ENCODE measurements at places on chromosomes 7 and 10.

- no peak for DNase-seq
These were observed 22.6 kb upstream of the VDAC2 start for GRCh38 chr10:75187961-75188426.

DNA sequence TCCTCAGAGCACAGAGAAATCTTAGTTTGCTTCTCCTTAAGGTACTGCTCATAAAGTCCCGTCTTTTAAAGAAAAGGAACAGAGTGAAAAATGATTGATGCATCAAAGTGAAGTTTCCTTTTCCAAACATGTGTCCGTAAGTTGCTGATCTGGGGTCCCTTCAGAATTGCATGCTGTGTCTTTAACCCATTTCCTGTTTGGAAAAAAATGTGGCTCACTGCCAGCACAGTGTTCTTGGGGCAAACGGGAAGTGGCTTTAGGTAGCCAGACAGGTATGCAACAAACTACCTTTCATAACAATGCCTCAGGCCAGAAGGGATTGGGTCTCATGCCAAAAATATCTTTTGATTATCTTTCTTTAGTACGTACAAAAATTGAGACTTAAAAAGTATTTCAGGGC is 50.9 kb downstream of the TFAM start:
- no peak for DNase-seq

DNA sequence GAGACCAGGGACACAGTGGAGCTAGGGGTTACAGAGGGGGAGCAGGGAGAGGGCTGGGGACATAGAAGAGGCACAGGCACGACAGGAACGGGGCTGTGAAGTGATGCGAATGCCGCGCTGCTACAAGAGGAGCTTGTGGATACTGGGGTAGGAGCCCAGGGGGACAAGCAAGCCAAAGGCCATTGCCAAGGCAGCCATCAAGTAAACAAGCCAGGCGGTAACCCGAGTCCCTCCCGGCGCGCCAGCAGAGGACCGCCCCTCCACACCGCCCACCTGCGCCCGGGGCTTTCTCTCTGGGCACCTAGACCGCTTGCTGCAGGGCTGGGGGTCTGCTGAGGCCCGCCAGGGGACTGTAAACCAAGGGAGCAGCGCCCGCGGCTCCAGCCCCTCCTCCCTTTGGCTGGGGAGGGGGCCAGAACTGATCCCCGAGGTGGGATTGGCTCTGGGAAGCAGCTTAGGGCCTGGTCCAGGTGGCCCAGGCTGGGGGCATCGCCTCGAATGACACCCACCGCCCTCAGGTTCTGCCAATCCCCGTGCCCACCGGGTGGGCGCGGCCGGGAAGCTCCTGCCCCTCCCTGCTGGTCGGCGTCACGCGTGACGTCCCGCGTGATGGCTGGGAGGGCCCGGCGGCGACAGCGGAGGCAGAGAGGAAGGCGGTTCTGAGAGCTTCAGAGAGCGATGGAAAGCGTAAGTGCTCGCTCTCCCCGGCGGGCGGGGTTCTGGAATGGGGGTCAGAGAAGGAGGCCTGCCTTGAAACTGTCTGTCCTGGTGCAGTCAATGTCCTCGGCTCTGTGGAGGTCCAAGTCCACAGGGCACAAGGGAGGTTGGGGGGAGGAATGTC is 982 bp downstream of the SFXN3 start:
- peak; percentile 62 for DNase-seq

DNA sequence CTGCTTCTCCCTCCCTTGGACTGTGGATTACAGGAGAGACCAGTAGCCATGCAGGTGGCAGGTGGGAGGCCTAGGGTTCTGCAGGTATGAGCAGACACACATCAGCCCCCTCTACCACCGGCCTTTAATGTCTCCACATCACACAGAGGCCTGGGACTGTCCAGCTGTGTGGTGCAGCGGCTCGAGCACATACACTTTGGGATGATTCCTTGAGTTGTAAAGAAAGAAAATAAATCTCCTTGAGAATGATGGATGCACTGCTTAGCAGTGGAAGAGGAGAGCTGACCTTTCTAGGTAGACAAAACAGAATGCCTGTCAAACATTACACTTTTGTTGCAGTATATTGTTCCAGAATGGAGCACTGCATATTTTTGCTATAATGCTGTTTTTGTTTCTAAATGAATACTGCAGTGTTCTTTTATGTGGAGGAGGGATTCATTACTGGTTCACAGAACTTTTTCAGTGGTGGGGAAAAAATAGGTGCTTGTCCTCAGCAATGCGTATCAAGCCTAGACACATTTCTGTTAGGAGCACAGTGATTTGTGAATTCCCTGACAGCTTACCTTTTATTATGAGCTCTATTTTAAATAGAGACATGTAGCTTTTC is 66.0 kb downstream of the PTPRE start:
- no peak for DNase-seq

DNA sequence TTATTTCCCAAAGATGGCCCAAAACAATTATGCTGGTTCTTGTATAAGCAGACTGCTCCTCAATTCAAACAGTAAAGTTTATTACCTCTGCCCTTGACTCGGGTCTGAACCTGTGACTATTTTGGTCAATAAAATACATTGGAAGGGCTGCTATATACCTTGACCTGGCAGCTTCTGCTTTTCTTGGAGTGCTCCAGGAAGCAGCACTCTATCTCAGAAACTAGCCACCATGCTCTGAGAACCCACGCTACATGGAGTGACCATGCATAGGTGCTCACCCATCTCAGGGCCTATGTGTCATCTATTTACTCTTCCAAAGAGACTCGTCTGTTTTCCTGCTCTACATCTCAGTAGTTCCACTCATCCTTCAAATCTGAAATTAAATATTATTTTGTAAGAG is 299.9 kb downstream of the AHR start:
- DNase-seq: no peak

- no peak for DNase-seq
These were observed 898.2 kb downstream of the CCSER2 start for GRCh38 chr10:85226596-85226995.

- peak; percentile 66 for DNase-seq
These were observed at the start of gene SCRN1 for GRCh38 chr7:29989257-29989995. Gene SCRN1, minus strand, starts transcription at chr7:29989801. Its CDS starts 20,734 bp downstream, at chr7:29969067.

GRCh38 chr7:113118074-113118959 is at the start of gene SMIM30:
Gene SMIM30, minus strand, starts transcription at chr7:113118554. Its CDS starts 976 bp downstream, at chr7:113117578.
- peak; percentile 80 for DNase-seq

DNA sequence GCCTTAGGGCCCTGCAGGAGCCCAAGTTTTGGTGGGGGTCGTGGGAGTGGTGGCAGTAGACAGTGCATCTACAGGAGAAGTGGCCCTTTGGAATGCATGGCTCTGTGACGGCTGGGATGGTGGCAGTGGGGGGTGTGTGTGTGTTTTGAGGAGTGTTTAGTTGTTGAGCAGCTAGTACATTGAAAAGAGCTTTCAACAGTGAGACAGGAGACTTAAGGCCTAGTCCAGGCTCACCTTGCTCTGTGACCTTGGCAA is 27.1 kb downstream of the ZNF775 start:
- no peak for DNase-seq

GRCh38 chr7:94069162-94069739 is 65.1 kb upstream of the BET1 start:
- DNase-seq: no peak

DNA sequence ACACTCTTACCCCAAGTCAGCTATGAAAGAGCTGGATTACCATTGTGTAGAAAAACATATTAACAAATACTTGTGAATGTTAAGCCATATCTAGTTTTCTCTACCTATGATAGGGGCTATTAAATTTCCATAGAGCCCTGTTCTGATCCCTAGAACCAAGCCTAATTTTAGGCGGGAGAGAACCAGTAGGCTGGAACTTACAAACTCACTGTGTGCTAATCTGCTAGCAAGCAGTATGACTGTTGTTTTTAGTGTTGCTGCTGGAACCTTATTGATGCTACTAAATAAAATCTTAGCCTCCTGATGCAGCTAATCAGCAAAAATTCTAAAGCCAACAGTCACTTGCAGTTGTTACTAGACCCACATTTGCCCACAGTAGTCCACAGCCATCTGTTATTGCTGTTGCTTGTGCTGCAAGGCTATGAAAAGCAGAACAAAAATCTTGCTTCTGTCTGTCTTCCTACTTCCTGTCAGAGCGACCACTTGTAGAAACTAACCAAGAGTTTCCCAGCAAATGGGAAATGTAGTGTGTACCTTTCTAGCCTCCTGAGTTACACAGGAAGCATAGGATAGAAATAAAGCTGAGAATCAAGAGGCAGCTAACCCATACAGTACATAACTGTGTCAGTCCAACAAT is 368.4 kb downstream of the ARL4A start:
- no peak for DNase-seq

- DNase-seq: peak; percentile 55
These were observed 45.5 kb upstream of the SLC29A4 start for GRCh38 chr7:5237286-5237685.

DNA sequence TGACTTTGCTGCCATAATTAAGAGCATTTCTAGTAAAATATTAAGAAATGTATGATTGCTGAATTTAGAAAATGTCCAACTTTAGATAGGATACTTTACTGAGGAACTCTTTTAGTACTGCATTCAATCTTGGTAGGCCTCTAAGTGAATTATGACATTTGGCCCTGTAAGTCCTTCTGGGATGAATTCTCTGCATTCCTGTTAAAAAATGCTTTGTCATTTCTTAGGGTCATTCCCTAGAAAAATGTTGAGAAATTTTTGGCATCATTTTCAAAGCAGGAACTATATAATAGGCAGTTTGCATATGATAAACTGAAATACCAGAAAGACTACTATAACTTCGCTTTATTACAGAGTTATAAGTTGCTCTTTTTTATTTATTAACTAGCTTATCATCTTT is 69.3 kb upstream of the PRR15 start:
- DNase-seq: no peak

DNA sequence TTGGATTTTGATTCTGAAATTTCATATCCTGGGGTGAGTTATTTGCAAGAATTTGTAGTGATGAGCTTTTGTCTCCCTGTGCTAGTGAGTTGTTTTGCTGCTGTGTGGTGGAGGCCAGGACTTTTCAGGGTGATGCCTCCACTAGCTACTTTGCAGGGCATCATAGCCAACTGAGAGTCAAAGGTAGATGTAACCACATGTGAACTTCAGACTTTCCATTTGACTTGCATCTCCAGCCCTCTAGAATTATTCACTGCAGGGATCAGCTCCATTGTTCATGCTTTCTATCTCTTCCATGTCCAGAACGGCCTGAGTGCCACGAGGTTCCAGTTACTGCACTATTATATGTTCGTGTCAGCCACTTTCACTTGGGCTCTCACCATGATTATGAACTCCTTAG is 534.3 kb downstream of the GRM8 start:
- no peak for DNase-seq

All from caudate nucleus (tissue), 63 donors.